Stimulated activated CD8-positive, alpha-beta memory T cell treated with anti-CD3 and anti-CD28 coated beads, Interleukin-15, amount 100 ng/mL, for 1 hour (primary cell): ENCODE measurements at places on chromosomes 1 and 21.

- DNase-seq = no peak
These were observed 6.0 kb downstream of the TRIT1 start for GRCh38 chr1:39877231-39877778.

DNA sequence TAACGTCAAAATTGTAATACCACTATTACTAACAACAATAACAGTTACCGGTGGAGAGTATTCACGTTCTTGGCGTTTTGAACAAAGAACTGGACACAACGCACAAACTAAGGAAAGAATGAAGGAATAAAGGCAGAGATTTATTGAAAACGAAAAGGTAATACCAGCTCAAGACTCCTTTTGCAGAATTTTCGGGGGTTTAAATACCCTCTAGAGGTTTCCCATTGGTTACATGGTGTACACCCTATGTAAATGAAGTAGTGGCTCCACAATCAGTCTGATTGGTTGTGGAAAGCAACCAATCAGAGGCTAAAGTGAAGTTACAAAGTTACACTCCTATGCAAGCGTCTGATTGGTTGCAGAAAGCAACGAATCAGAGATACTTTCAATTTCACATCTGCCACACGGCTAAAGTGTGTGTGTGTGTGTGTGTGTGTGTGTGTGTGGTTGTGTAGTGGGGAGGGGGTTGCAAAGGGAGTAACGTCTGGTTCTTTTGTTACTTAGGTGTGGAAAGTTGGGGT lies 1.1 kb upstream of the GTF2B start:
- DNase-seq = no peak

GRCh38 chr1:241762713-241763339 lies 85.2 kb upstream of the EXO1 start:
- no peak for DNase-seq

- DNase-seq = no peak
These were observed 19.6 kb downstream of the FH start for GRCh38 chr1:241499910-241500309.

GRCh38 chr1:170618421-170618820 lies 45.5 kb upstream of the PRRX1 start:
- no peak for DNase-seq
